ENCODE measurements at places on chromosomes 3 and 15. TPM values are rescaled to one million over a fixed set of nuclear protein-coding genes. Genes with fewer than 3 reads are reported as not detected.

The GOLGA8J gene
- not detected for total RNA-seq

The TF gene
- 3.8 TPM for total RNA-seq

The COL6A5 gene
- not detected for total RNA-seq

The MESP2 gene
- not detected for total RNA-seq

The ADGRG7 gene
- total RNA-seq = 1.4 TPM

The RPL15 gene
- 1,859 TPM for total RNA-seq

- DNase-seq = no peak
- peaks cover 4% of the 10 kb centered on the region for H3K36me3 ChIP-seq
- H3K4me3 ChIP-seq = no peak overlapping the region
- peaks cover 18% of the 10 kb centered on the region for H3K4me1 ChIP-seq
- H3K27me3 ChIP-seq = no peaks in the 10 kb centered on the region
- no peak overlapping the region for H3K27ac ChIP-seq
Measured at GRCh38 chr3:44521721-44522120, 33.3 kb upstream of the ZKSCAN7 start.

DNA sequence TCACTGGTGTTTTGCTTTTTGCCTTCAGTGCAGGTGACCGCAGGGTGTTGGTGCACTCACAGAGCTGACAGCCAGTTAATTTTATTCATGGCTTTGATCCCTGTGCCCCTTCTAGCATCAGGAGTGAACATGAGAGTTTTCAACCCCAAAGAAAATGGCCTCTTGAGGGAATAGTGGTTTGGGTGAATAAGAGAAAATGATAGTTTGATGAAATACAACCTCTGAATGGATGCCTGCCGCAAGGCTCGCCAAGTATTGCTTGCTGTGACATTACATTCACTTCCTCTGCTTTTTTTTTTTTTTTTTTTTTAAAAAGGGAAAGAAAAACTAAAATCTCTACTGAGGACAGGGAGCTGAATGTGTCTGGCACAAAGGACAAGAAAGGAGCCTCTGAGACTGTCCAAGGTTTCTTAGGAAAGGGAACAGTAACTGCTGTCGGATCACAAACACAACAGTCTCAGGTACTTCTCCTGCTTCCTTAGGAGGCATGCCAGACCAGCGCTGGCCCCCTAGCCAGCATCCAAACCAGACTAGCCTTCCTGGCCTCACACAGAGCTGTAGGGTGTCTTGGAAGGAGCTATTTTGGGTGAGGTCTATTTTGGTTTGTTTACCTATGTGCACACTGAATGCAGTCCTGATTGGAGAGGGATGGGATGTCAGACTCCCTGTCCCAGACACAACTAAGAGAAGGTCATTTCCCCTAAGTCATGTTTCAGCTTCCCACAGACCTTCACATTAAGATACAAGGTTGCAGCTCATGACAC, 29.0 kb downstream of the CCDC80 start:
- H3K4me3 ChIP-seq = no peak overlapping the region
- H3K4me1 ChIP-seq = peaks cover 4% of the 10 kb centered on the region
- H3K27me3 ChIP-seq = no peaks in the 10 kb centered on the region
- no peak overlapping the region for H3K27ac ChIP-seq
- no peak for DNase-seq

GRCh38 chr3:16927485-16927884, 42.7 kb downstream of the PLCL2 start:
- no peak for DNase-seq
- peaks cover 9% of the 10 kb centered on the region for H3K4me1 ChIP-seq
- no peaks in the 10 kb centered on the region for H3K36me3 ChIP-seq
- H3K27ac ChIP-seq = no peak overlapping the region

- H3K27ac ChIP-seq = no peak overlapping the region
- DNase-seq = no peak
- no peaks in the 10 kb centered on the region for H3K4me1 ChIP-seq
- H3K4me3 ChIP-seq = no peak overlapping the region
- H3K36me3 ChIP-seq = no peaks in the 10 kb centered on the region
- peaks cover 10% of the 10 kb centered on the region for H3K27me3 ChIP-seq
Measured at GRCh38 chr3:72280876-72281275, 495.9 kb upstream of the PROK2 start.

GRCh38 chr15:62357431-62357830, 192.3 kb upstream of the C2CD4B start:
- H3K36me3 ChIP-seq = no peaks in the 10 kb centered on the region
- DNase-seq = no peak

DNA sequence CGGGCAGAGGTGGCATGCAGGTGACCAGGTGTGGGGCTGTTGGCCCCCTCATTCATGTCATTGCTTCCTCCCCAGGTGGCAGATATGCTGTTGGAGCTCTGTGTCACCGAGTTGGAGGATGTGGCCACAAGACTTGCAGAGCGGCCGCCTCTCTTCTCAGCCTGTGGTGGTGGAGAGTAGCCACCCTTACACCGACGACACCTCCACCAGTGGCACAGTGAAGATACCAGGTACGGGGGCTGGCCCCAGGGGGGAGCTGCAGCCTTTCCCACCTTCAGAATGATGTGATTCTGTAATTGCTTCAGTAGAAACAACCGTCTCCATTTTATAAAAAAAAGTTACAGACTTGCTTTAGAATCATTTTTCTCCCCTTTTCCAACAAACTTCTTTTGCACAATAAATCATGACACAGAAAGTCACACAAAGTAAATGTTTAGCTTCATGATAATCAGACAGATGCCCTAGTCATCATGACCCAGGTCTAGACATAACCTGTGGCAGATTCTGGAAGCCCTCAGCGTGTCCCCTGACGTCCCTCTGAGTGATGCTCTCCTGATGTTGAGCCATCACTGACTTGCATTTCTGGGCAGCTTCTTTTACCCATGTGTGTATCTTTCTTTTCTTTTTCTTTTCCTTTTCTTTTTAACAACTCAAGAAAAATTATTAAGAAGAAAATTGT, 76.0 kb upstream of the FAN1 start:
- H3K36me3 ChIP-seq = no peaks in the 10 kb centered on the region
- no peak for DNase-seq
- no peaks in the 10 kb centered on the region for H3K27me3 ChIP-seq
- peaks cover 2% of the 10 kb centered on the region for H3K4me1 ChIP-seq

DNA sequence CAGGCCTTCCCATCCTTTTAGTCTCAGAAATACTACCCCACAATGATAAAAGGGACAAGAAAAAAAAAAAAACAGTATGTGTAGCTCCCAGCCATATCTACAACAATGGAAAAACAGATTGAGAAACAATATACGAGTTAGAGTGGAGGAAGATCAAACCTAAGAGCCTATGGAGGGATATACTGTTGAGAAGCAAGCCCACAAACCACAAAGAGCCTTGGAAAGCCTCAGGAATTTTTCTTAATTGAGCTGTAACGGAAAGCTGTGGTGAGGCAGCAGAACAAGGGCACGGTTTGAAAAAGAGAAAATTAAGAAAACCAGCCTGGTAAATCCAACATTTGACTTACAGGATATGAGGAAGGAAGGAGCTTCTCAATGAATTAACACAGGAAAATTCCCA, 21.4 kb downstream of the KPNA1 start:
- H3K36me3 ChIP-seq = peaks cover 21% of the 10 kb centered on the region
- peak overlapping the region; percentile 46 for H3K27ac ChIP-seq
- peaks cover 3% of the 10 kb centered on the region for H3K4me1 ChIP-seq
- H3K27me3 ChIP-seq = no peaks in the 10 kb centered on the region
- H3K4me3 ChIP-seq = no peak overlapping the region
- no peak for DNase-seq

DNA sequence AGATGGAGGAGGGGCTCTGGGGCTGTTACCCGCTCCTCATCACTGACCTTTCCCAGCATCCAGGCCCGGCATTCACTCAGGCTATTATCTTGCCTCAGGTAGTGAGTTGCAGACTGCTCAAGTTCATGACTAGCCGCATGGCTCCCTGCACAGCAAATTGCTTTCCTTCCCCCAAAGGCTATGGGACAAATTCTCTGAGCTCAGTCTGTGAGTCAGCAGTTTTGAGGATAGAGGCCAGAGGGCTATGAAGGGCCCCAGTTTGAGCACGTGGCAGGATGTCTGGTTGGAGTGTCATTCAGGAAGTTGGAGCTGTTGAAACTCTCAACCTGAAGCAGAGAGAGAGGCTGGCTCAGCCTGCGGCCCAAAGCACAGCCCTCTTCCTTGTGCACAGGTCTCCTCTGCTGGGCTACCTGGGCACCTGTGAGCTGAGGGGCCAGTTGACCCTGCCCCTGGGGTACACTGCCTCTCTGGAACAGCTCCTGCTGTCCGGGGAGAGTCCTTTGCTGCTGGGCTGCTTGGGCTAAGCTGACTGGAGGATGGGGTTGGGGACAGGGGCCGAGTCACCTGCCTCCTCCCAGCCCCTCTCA, 7.9 kb downstream of the FAH start:
- no peaks in the 10 kb centered on the region for H3K27me3 ChIP-seq
- H3K4me3 ChIP-seq = no peak overlapping the region
- H3K36me3 ChIP-seq = peaks cover 7% of the 10 kb centered on the region
- no peak overlapping the region for H3K27ac ChIP-seq
- no peak for DNase-seq

- H3K36me3 ChIP-seq = peaks cover 3% of the 10 kb centered on the region
- DNase-seq = no peak
- no peak overlapping the region for H3K4me3 ChIP-seq
- peaks cover 11% of the 10 kb centered on the region for H3K4me1 ChIP-seq
Measured at GRCh38 chr3:125207949-125208568, 4.5 kb downstream of the SLC12A8 start.

GRCh38 chr15:100718075-100718980, 115.9 kb downstream of the ASB7 start:
- peaks cover 53% of the 10 kb centered on the region for H3K4me1 ChIP-seq
- H3K4me3 ChIP-seq = no peak overlapping the region
- no peak overlapping the region for H3K27ac ChIP-seq
- peaks cover 38% of the 10 kb centered on the region for H3K27me3 ChIP-seq
- H3K36me3 ChIP-seq = no peaks in the 10 kb centered on the region

All from progenitor cell of endocrine pancreas (in vitro differentiated cells).